NCI-H1092 treated with DMSO at 0.1 percent for 48 hours (cell line): ENCODE measurements at places on chromosomes 5 and 9.

DNA sequence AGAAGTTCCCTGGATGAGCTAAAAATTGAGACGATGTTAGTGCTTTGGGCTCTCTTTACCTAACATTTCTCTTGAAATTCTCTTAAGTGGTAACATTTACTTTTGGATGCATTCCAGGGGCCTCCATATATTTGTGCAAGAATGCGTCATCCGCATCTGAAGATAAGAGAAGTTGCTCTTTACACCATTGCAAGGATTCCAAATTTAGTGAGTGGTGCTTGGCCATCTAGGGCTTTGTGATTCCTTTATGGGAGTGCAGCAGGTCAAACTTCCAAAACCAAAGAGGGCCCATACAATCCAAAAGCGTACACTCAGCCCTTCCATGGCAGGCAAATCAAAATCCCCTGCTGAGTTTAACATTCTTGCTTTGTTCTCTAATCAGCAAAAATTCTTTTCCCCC lies 102.0 kb upstream of the DMAC1 start:
- DNase-seq = no peak

DNA sequence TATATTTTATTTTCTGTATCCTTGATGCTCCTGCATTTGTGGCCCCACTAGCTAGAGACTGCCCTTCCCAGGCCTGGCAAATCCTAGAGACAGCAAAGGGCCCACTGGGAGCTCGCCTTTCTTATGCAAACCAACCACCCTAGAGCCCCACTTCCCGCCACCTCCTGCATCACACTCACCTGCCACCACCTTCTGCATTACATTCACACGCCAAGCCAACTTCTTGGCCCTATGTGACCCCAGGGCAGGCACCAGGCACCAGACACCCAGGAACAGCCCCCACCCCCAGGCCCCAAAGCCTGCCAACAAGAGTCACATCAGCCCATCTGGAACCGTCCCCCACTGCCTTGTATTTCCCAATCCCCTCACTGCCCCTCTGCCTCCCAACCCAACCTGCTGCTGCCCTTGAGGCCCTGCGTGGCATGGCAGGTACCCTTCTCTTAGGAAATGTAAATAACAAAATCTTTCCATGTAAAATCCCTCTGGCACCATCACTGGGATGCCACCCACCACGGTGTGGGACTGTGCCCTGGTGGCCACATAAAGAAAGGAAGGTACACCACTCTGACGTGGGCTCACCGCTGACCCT lies 22.0 kb downstream of the ROR2 start:
- no peak for DNase-seq

DNA sequence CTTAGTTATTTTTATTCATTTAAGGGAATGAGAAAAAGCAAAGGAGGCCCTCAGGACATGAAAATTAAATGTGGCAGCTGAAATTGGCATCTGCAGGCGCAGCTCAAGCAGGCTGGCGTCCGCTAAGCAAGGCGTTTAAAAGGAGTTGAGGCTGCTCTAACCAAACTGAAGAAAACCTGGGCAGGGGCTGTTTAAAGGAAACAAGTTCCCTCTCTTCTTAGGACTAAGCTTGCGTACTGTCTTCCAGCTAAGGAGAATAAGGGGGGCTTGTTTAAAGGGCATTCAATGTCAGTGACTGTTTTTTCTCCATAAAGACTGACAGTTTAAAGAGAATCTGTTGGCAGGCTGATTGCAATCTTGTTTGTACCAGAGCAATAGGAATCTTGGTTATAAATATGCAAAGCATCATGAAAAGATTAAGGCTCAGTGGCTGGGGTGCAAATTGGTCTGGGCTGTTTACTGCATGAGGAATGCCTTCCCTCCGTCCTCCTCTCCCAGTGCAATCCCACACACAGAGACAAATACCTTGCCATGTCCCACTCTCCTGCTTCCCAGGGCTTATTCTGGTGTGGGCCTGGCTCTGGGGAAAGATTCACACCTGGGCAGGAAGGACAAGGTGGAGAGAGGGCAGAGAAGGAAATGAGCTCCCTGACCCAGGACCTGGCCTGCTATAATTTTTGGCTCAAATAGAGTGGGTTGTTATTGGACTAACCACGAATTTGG lies 85.9 kb upstream of the LIFR start:
- DNase-seq = no peak

DNA sequence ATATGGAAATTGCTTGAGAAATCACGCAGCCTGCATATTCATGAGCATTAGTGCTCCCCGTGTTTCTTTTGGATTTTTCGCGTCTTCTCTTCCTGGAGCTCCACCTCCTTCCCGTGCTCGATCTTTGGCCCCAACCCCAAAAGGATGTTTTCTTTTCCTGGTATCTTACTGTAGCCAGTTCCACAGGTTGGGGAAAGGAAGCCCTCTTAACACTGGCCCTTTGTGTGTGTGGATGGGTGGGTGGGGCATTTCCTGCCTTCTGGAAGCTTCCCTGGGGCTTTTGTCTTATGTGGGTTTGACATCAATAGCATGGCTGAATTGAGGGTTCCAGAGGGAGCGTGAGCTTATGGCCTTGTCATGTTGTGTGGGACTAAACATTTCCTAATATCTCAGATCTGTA lies 21.9 kb downstream of the STXBP1 start:
- DNase-seq = no peak

GRCh38 chr9:100869326-100869725 lies 159.2 kb upstream of the PLPPR1 start:
- DNase-seq = no peak

- no peak for DNase-seq
Observed at GRCh38 chr5:139451176-139451575, 11.4 kb downstream of the ECSCR start.

- no peak for DNase-seq
Observed at GRCh38 chr5:36844305-36844704, 32.3 kb upstream of the NIPBL start.

- DNase-seq = peak; percentile 60
Observed at GRCh38 chr9:71909887-71910649, 925 bp downstream of the ABHD17B start.

- DNase-seq = no peak
Observed at GRCh38 chr5:140224658-140225057, 49.7 kb downstream of the CYSTM1 start.

GRCh38 chr5:141873933-141874261 lies 4.3 kb downstream of the PCDH1 start:
- DNase-seq = no peak

GRCh38 chr9:14692470-14693250 lies 572 bp downstream of the ZDHHC21 start:
- peak; percentile 65 for DNase-seq
